Psoas muscle (tissue), 8 donors: ENCODE measurements at places on chromosomes 12 and 14. TPM values are rescaled to one million over a fixed set of nuclear protein-coding genes. Genes with fewer than 3 reads are reported as not detected.

The KCNA5 gene
- 1.1 TPM for polyA plus RNA-seq

The GPX2 gene
- polyA plus RNA-seq = 0.04 TPM

The LRP1-AS gene
- polyA plus RNA-seq = not detected

DNA sequence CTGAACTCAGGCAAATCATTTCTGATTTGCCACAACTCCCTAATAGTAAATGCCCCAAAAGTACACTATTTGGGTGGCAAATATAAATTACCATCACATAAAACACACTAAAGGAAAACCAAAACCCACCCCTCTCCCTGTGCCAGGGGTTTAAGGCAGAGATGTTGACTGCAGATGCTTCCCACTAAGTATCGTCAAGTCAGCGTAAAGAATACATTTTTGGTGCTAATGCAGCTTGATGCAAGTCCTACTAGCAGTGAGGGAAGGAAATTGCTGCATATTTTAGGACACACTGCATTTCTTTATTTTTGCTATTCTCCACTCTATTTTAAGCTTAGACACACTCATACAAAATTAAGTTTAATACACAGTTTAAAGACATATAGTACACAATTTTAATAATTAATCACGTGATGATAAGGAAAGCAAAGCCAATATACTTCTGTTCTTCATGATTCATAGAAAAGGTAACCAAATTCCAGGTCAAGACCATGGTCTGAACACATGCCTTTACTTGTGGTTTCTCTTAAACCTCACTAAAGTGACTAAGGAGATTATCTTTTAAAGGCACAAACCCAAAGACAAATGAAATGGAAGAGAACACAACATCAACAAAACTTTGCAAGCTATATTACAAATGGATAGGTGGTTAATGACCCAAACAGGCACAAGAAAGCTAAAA lies 162.2 kb downstream of the STXBP6 start:
- DNase-seq = no peak

DNA sequence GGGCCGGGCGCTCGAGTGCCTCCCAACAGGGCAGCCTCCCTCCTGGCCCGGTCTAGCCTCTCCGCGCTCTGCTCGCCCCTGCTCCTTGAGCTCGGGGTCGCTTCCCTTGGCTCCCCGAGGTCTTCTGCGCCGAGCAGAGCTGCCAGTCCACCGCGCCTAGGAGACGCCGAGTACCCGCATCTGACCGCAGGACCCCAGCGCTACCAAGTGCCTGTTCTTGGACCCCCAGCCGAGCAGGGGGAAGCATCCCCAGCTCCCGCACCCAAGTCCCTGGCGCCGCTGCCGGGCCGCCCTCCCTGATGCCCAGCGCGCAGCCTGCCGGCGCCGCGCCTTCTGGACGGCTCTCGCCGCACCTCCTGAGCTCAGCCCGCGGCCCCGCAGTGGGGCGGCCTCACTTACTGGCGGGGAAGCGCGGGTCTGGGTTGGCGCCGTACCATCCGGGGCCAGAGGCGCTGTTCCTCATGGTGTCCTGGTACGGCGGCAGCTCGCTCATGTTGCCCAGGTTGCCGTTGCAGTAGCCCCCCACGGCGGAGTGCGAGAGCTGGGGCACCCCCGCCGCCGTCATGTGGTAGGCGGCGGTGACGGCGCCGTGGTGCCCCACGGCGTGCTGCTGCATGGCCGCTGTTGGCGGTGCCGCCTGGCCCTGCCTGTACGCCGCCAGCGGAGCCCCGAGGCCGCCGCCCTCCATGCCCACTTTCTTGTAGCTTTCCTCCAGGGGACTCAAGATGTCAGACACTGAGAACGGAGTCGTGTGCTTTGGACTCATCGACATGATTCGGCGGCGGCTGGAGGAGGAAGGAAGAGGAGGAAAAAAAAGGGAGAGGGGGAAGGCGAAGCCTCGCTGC lies 1.2 kb downstream of the NKX2-1 start:
- no peak for DNase-seq

GRCh38 chr14:42011221-42011620 lies 404.5 kb downstream of the LRFN5 start:
- no peak for DNase-seq

DNA sequence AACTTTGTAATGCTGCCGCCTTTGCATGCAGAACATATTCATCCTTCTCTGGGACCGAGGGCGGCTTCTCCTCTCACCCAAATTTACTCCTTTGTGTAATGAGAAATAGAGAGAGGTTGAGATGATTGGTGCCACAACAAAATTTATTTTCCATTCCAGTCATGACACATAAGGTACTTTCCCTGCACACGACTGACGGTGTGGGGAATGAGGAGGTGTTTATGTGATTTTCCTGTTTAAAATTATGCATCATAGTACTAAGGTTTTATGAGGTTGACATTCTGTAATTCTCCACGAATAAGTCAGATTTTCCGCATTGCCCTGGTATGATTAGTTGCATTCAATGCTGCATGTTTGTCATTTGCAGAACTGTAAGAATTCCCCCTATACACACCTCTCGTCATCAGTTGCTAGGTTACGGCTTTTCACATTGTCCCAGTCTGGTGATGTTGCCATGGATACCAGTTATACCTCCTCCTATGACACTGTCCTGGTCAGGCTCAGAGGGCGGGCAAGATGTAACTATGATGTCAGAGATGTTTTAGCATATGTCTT lies 23.1 kb downstream of the BICDL1 start:
- no peak for DNase-seq

GRCh38 chr14:34997762-34998161 lies 15.0 kb downstream of the SRP54 start:
- no peak for DNase-seq

DNA sequence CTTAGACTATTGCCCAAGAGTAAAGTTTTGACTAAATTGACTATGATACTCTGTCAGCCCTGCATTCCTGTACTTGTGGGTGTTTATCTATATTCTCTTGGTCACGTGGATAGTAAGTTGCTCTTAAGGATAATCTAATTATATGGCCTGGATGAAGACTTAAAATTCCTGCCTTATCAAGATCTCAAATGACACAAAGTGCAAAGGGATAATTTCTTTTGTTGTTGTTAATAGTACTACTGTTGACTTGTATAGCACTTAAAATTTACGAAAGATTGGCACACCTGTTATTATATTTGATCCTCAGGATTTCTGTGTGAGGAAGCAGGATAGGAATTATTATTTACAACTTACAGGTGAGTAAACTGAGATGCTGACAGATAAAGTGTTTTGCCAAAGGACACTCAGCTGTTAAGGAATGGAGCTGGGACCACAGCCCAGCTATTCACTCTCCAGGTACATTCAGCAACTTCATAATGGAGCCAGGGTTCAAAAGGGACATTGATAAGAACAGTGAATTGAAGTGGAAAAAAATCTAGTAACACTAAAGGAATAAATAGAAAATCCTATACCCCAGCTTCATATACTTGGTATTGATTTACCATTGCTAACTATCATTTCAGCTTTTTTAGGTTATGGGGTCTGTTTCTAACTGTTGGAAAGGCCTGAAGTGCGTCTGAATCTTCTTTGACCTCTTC lies 53.4 kb upstream of the EVL start:
- no peak for DNase-seq

DNA sequence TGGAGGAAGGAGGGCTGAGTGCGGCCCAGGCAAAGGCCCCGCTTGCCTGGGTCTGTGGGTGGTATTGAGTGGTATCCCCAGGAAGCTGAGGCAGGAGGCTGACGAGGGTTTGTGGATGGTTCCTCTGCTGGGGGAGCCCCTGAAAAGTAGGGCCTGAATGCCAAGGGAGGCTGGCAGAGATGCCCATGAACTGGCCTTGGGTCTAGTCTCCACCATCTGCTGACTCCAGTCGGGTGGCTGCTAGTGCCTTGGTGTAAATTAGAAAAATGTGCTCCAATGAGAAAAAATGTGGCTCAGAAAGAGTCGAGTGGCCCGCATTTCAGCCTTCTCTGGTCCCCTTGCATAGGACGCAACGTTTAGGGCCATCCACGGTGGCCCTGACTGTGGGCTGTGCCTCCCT lies 181.2 kb upstream of the PRMT8 start:
- DNase-seq = no peak
